Lower leg skin (tissue), 4 donors: ENCODE measurements at places on chromosomes 5 and 9.

GRCh38 chr5:152066784-152067183, 142.1 kb upstream of the GLRA1 start:
- no peak for DNase-seq

DNA sequence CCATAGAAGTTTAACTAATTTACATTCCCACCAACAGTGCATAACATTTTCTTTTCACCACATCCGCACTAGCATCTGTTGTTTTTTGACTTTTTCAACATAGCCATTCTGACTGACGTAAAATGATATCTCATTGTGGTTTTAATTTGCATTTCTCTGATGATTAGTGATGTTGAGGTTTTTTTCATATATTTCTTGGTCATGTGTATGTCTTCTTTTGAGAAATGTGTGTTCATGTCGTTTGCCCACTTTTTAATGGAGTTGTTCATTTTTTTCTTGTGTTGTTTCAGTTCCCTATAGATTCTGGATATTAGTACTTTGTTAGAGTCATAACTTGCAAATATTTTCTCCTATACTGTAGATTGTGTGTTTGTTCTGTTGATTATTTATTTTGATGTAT, 163.4 kb downstream of the FER start:
- DNase-seq: no peak

GRCh38 chr5:170147051-170147752, 41.5 kb downstream of the FOXI1 start:
- no peak for DNase-seq

DNA sequence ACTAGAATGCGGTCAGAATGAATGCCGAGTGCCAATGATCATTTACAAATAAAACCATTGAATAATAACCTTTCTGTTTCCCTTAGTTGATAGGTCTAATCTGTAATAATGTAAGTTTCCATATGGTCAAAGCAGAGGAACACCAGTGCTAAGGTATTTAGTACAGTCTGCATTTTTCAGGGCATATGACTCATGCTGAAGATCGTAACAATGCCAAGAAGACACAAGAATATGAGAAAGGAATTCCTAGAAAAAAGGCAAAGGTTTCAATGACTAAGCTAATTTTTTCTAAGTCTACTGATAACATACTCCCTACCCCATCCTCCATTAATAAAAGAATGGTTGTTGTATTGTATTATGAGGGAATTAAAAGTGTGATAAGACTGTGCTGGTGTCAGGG, 2.8 kb downstream of the OR1L8 start:
- no peak for DNase-seq

DNA sequence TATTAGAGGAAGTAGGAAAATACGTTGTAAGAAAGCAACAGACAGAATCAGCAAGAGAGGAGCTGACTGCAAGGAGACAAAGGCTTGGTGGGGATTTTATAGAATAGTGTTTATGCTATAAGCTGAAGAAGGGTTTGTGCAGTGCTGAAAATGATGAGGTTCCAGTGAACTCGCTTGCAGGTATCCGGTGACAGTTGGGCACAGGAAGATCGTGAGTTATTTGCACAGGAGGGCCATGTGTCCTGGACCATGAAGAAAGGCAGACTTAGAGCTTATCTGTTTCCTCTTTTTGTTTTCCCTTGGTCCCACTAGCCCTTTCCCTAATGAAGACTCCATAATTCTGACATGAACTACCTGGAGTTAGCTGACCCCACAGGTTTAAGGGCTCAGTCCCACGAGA, 61.4 kb downstream of the NXNL2 start:
- no peak for DNase-seq

- DNase-seq: peak; percentile 84
Measured at GRCh38 chr5:172451771-172452197, 2.5 kb downstream of the SH3PXD2B start.

GRCh38 chr9:18365651-18366050, 108.3 kb upstream of the ADAMTSL1 start:
- DNase-seq: no peak

DNA sequence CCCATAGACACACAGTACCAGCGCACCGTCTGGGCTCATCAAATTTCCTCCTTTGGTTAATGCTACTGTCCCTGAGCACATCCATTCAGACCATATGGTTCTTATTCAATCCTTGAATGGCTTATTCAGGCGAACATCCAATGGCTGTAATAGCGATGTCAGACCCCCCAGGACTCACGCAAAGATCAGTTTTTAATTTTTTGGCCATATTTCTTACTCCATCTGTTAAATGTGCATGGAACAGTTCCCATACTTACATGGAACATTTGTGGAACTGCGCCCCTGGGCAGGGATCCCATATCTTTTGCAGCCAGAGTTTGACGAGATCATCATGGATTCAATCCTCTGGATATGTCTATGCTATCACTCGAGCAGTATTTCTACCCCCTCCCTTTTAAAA, 213.2 kb downstream of the ADAMTS6 start:
- DNase-seq: no peak

- peak; percentile 29 for DNase-seq
Measured at GRCh38 chr9:89352874-89353649, 34.8 kb downstream of the SECISBP2 start.

- DNase-seq: no peak
Measured at GRCh38 chr5:93120051-93120450, 461.0 kb downstream of the NR2F1-AS1 start.

DNA sequence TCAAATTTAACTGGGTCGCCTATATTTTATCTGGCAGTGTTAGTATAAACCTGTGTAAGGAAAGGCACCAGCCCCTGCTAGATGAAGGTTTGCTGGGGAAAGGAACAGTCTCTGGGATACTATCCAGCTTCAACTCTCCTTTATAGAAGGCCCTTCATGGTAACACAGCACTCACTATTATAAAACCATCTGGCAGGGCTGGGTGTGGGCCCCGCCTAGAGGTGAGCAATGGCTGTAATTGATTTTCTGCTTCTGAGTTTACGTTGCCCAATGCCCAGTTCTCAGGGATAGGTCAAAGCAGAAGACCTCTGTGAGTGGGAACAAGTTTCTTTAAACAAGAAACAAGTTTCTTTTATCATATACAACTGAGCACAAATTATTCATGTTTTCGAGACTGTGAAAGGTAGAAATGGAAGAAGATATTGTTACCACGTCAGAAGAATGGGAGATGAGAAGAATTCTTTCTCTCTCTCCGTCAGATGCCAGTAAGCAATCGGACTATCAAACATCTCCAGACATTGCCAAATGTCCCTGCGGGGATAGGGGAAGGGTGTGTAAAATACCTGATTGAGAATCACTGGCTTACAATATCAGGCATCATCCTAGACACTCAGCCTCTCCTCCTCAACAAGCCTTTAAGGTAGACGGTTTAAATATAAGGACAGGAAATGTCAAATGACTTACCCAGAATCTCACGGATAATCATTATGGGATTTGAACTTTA, 205.9 kb downstream of the PDZD2 start:
- DNase-seq: peak; percentile 9

GRCh38 chr5:178555005-178555404, 35.2 kb downstream of the COL23A1 start:
- no peak for DNase-seq

GRCh38 chr9:69671879-69672595, at the start of gene APBA1:
TSS of gene APBA1 (minus strand) at chr9:69672371.
- DNase-seq: no peak

DNA sequence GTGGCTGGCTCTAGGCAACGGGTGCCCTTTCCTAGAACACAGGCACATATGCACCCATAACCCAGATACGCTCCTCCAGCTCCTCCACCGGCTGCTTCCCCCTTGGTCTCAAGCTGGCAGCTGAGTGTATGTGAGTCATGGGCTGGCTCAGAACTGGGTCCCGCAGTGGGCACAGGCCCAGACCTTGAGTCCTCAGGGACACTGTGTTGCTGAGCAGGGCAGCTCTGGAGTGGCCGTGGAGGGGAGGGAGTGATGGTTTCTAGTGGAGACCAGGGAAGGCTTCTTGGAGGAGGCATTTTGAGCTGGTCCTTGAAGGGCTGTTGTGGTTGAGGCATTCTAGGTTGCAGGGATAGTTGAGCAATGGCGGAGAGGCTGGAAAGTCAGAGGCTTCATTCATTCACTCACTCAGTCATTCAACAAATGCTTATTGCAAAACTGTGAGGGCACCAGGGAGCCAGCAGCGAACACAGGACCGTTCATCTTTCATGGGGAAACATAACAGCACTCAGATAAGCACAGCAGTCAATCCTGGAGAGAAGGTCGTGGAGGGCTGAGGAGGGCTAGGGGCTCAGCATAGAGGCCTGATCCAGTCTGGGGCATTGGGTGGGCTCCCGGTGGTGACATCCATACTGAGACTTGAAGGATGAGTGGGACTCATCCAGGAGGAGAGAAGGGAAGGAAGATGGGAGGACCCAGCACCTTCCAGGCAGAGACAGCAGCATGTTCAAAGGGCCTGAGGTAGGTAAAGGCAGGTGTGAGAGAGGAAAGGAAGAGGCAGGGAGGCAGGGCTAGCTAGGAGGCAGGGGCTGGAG, 2.4 kb downstream of the BBLN start:
- no peak for DNase-seq

- no peak for DNase-seq
Measured at GRCh38 chr9:131837316-131837715, 97.4 kb upstream of the RAPGEF1 start.

GRCh38 chr9:110623462-110624025, 44.0 kb upstream of the SVEP1 start:
- DNase-seq: peak; percentile 39

GRCh38 chr5:111582451-111582850, 70.1 kb upstream of the STARD4 start:
- no peak for DNase-seq

- no peak for DNase-seq
Measured at GRCh38 chr5:156527611-156528010, 200.6 kb downstream of the SGCD start.

DNA sequence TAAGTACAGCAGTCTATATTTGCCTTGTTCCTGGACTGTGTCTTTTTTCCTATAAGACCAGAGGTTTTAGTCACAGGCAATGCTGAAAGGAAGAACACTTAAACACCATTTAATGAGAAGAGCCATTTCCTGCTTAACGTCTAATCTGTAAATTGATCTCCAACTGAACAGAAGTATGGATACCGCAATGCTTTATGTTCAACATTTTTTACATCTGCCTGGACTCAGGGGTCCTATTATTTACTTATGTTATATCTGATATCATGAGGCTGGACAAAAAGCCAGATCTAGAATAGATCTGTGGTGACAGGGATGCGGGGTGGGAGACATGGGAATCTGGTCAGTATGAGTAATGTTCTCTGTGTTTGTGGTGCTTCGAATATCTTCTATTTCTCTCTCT, 334.6 kb upstream of the MPDZ start:
- no peak for DNase-seq

GRCh38 chr9:88355166-88355565, 33.1 kb upstream of the SPIN1 start:
- DNase-seq: no peak

GRCh38 chr5:42517164-42517563, 93.9 kb downstream of the GHR start:
- DNase-seq: no peak

GRCh38 chr5:123104607-123105006, 15.6 kb downstream of the PRDM6 start:
- DNase-seq: no peak

DNA sequence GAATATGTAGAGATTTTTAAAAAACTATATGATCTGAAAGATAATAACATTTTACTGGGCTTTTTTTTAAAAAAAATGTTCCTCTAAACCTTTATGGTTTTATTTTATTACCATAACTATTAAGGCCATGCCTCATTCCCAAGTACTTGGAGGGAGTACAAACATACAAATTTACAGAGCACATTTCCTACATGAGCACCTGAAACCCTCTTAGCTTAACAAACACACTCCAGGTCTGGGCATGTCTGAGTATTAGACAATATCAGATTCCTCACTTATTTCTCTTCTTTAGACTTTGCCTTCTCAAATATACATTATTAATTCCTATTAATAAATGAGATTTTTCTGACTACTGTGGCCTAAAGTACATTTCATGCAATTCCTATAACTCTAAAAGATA, 319.2 kb downstream of the SLCO4C1 start:
- no peak for DNase-seq

DNA sequence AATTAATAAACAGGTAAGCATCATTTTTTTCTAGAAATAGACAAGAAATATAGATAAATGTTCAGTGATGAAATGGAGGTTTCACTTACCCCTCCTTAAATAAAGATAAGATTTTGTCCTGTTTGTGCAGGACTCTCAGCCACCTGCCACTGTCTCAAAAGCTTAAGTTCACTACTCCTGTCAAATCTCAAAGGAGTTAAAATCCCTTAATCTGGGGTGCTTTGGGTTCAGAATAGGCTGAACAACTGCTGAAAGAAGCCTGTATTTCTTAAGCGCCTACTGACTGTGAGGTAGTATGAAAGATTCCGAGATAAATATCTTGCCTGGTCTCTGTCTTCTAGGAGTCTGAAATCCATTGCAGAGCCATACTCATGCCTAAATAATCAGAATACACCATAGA, 3.7 kb upstream of the BRINP1 start:
- no peak for DNase-seq

DNA sequence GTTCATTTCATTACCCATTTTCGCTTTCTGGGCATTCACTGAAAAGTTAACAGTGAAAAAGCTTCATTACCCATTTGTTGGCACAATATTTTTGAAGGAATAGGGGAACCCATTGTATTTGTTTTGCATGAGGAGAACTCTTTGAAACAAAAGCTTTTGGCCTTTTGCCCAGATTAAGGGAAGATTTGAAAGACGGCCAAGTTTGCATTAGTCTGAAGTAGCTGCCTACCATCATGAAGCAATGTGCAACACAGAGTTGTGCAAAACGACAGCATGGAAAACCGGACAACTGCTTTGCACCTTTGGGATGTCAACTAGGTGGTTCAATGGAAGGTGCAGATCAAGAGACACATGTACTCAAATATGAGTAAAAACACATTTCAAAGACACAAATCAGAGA, 84.9 kb downstream of the TRPM3 start:
- no peak for DNase-seq

GRCh38 chr5:133944263-133945185, 23.9 kb downstream of the C5orf15 start:
- no peak for DNase-seq

GRCh38 chr5:135391116-135391868, 7.7 kb downstream of the MACROH2A1 start:
- no peak for DNase-seq

DNA sequence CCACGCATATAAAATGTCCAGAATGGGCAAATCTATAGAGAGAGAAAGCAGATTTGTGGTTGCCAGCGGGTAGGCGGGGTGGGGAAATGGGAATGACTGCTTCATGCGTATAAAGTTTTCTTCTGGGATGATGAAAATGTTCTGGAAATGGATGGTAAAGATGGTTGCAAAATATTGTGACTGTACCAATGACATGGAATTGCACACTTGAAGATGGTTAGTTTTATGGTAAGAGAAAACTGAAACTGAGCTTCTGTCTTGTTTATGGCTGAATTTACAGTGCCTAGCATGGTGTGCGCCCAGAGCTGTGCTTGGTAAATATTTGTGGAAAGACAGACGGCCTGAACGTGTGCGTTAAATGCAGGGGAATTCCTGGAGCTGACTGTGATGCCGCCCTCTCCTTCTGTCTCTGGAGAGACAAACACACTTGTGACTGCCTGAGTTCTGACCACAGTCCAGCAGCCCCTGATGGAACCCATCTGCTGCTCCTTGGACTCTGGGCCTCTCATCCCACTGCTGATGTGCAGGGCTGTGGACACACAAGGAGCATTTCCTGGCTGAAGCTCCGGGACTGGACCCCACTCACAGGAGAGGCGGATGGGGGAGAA, 8.6 kb upstream of the PTGES start:
- no peak for DNase-seq

GRCh38 chr5:9395706-9396105, 150.2 kb downstream of the SEMA5A start:
- no peak for DNase-seq

- DNase-seq: no peak
Measured at GRCh38 chr5:176650354-176650884, 3.1 kb downstream of the TSPAN17 start.

- no peak for DNase-seq
Measured at GRCh38 chr5:31995714-31996113, 178.4 kb downstream of the GOLPH3 start.
